ENCODE measurements at places on chromosomes 2 and 18.

DNA sequence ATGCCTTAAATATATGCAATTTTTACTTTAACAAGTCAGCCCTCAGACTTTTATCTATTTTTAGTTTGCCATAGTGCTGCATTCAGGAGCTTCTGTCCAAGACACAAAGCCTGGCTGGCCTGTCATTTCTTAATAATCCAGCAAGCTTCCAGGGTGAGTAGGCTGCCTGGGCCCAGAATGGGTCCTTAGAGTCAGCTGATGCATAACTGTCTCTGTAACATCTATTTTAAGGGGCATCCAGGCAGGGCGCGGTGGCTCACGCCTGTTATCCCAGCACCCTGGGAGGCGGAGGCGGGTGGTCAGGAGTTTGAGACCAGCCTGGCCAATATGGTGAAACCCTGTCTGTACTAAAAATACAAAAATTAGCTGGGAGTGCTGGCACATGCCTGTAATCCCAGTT is 11.8 kb upstream of the GNLY start:
- no peak for DNase-seq

DNA sequence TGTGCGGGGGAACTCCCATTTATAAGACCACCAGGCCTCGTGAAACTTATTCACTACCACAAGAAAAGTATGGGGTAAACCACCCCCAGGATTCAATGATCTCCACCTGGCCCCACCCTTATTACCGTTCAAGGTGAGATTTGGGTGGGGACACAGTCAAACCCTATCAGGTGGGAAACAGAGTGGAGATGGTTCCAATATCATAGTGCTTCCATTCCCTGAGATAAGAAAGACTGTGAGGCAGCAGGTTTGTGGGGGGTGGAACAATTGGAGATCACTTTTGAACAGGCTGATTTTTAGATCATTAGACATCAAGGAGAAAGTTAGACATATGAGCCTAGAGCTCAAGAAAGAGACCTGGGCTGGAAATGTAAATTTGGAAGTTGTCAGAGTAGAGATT is 39.3 kb downstream of the GKN2 start:
- no peak for DNase-seq

- no peak for DNase-seq
Measured at GRCh38 chr2:212968284-212969081, 182.9 kb downstream of the IKZF2 start.

DNA sequence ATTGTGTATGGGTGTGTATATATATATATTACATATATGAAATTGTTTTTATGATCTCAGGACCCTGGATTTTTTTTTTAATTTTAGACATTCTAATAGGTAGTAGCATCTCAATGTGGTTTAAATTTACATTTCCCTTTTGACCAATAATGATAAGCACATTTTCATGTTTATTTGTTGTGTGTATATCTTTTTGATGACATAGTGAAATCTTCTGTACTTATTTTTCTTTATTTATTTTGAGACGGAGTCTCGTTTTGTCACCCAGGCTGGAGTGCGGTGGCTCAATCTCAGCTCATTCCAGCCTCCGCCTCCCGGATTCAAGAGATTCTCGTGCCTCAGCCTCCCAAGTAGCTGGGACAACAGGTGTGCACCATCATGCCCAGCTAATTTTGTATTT is 35.1 kb upstream of the CYBRD1 start:
- DNase-seq, result no peak

DNA sequence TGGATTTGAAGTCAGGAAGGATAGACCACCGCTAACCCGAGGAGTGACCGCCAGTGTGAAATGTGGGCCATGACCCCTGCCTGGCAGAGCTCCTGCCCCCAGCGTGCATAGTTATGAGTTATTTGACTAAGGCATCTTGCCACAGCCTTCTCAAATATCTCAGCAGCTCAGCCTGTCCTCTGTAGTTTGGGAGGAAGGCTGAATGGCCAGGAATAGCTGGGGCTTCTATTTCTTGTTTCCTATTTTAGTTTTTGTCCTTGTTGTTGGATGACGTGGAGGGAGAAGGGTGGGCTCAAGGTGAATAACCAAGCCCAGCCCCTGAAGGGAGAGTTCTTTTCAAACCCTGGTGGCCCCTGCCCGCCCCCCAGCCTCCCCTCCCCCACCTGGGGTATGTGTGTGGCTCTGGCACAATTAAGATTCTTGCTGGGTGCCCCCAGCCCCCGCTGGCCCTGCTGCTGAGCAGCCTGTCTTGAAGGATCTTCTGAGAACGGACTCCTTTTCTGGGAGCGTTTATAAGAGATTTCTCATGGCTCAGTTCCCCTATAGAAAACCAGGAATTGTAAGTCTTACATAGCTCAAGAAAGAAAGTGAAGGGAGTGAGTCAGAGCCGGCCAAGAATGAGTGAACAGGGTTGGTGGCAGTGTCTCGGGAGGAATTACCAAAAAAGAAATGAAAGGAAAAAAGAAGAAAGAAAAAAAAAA is 157.4 kb downstream of the GLI2 start:
- DNase-seq, result no peak

GRCh38 chr2:149737896-149738295 is 150.3 kb upstream of the MMADHC start:
- DNase-seq, result no peak

- no peak for DNase-seq
Measured at GRCh38 chr2:210399440-210400041, 77.0 kb downstream of the LANCL1 start.

DNA sequence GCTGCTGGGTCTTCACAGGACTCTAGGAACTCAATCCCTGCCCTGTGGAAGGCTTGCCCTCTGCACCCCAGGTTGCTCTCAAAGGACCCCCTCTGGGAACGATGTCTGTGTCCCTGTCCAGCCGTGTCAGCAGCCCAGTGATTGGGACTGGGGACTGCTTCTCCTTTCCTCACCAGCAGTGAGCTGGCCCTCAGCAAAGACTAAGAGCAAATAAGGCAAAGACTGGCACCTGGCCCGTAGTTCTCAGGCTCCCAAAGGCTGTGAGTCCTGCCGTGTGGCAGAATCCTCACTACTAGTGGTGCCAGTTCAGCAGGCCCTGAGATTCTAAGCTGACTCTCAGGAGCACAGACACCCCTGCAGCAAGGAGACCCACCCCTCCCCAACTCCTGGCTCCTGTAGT is 47.8 kb downstream of the TMEM163 start:
- no peak for DNase-seq

DNA sequence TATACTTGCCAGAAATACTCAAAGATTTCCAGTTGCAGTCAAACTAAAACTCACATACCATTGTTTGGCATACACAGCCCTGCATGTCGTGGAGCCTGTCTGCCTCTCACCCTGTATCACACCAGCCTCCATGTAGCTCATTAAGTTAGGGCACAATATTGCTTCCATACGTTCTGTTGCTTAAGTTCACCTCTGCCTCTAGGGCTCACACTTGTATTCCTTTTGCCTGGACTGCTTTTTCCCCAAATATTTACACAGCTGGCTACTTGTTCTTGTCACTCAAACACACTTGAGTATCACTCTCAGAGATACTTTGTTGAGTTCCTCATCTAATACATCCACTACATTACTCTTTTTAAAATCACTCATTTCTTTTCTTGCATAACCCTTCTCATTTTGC is 83.1 kb downstream of the PTH2R start:
- DNase-seq, result no peak

DNA sequence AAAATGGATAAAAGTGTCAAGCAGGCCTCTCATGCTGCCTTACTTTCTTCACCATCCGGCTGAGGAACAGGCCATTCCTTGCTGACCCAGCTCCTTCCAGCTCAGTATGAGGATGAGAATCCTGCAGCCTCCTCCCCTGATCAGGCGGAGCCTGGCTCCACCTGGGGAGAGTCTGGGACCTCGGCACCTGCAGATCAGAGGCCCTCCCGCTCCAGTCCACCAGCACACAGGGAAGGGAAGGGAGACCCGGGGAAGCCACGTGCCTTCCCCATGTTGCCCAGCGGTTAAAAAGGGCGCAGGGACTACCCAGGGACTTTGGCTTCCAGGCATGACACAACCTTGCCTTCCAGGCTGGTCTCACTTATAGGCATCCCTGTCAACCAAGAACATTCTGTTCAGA is 172.0 kb downstream of the NDUFA10 start:
- peak; percentile 8 for DNase-seq

- DNase-seq, result no peak
Measured at GRCh38 chr2:226544596-226545210, 254.9 kb downstream of the IRS1 start.

DNA sequence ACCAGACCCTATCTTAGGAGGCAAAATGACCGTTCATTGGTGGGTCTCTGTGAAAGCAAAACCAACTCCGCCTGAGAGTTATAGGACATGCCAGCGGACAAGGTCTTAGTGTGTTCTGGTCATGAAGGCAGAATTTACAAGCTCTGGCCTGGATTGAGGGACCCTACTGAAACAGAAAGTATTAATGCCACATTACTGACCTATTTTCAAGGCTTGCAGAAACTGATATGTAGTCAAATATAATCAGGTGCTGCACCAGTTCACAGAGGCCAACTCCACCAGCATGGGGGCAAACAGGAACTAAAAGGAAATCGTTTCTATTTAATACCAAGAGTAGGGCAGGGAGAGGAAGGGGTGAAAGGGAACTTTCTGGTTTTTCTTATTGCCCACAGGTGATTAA is 19.7 kb downstream of the TYMS start:
- DNase-seq, result no peak

Measured in stimulated activated effector memory CD8-positive, alpha-beta T cell treated with anti-CD3 and anti-CD28 coated beads, Interleukin-12 subunit alpha, Interleukin-12 subunit beta, amount 100 ng/mL, for 72 hours (primary cell).